ENCODE measurements at places on chromosomes 13 and 19. TPM values are rescaled to one million over a fixed set of nuclear protein-coding genes. Genes with fewer than 3 reads are reported as not detected.

DNA sequence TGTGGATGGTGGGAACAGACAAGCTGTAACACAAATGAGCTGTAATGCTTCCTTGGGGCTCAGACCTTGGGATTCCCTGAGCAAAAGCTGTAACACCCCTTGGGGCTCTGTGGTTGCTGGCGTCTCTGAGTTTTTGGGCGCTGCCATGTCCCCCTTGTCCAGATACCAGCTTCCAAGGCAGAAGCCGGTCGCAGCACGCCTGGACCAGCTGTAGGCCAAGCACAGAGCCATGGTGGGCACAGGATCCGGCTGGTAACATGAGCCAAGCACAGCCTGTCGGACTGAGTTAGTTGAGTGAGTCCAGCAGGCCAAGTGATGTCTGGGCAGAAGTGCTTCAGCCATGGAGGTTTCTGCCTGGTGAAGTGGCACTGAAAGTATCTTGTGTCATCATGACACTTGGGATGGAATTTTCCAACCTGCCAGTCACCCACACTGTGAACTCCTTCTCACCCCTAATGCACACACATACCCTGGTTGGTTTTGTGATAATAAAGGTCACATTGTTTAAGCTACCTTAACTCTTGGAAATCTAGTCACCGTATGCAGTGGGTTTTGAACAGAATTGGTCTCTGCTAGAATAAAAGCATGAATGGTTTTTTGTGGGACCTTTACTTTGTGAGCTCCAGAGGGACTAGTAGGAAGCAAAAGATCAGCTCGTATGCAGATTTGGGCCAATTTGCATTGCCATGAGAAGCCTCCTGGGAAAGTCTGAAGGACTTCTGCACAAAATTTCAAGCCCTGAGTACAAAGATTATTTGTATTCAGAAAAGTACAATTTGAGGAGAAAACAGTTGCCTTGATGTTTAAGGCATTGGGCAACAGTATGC, 7.0 kb upstream of the ZNF17 start:
- DNase-seq = no peak

DNA sequence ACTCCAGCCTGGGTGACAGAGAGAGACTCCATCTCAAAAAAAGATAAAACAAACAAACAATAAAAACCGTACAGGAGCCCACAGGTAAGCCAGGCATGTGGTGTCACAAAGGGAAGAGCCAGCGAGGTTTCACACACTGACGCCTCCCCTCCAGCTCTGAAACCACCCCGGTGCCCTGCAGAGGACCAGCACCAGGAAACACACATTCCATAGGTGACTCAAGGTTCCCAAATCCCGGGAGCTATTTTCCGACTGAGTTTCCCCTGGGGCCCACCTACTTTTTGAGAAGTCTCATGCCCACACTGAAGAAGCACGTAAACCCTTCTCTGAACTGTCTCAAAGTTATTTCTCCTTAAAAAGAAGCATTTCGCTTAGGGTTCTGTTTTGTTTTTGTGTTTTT, 40.3 kb downstream of the RHPN2 start:
- no peak for DNase-seq

DNA sequence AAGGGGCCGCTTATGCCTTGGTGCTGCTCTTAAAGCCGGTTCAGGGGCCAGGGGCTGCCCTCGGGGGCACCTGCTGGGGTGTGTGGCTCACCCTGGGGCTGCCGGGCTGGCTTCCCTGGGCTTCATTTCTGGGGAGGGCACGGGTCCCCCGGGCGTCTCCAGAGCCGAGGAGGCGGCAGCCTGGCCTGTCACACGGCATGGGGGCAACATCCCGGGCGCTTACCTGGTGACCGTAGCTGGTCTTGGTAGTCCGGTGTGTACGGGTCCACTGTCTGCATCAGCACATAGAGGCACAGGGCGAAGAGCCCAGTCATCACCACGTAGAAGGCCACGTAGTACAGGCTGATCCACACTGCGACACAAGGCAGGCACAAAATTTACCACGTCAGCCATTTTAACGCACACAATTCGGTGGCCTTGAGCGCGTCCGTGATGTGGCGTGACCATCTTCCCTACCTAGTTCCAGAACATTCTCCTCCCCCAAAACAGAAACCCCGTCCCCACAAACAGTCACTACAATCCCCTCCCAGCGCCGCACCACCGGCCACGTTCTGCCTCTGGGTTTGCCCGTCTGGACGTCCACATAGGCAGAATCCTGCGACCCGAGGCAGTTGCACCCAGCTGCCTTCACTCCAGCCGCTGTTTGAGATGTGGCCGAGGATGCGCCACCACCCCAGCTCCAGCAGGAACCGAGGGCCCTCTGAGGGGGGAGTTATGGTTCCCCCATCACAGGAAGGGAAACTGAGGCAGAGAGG, 3.2 kb downstream of the ATP4B start:
- no peak for DNase-seq

- no peak for DNase-seq
These were observed 1198.2 kb upstream of the PCDH20 start for GRCh38 chr13:62613819-62614218.

GRCh38 chr13:79990048-79990447, 350.9 kb downstream of the SPRY2 start:
- DNase-seq = no peak

DNA sequence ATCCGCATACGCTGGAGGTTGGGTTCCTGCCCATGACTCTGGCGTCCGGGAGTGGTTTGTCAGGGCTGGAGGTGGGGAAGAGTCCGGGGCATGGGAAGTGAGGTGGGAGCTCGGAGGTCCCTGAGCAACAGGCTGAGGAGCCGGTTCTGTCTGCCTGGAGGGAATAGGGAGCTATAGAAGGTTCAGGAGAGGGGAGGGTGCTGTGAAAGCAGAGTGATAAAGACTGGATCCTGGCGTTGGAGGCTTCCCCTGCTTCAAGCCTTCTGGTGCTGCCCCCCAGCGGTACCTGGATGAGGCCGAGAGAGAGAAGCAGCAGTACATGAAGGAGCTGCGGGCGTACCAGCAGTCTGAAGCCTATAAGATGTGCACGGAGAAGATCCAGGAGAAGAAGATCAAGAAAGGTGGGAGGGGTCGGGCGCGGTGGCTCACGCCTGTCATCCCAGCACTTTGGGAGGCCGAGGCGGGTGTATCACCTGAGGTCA, 2.6 kb downstream of the HMG20B start:
- DNase-seq = no peak

DNA sequence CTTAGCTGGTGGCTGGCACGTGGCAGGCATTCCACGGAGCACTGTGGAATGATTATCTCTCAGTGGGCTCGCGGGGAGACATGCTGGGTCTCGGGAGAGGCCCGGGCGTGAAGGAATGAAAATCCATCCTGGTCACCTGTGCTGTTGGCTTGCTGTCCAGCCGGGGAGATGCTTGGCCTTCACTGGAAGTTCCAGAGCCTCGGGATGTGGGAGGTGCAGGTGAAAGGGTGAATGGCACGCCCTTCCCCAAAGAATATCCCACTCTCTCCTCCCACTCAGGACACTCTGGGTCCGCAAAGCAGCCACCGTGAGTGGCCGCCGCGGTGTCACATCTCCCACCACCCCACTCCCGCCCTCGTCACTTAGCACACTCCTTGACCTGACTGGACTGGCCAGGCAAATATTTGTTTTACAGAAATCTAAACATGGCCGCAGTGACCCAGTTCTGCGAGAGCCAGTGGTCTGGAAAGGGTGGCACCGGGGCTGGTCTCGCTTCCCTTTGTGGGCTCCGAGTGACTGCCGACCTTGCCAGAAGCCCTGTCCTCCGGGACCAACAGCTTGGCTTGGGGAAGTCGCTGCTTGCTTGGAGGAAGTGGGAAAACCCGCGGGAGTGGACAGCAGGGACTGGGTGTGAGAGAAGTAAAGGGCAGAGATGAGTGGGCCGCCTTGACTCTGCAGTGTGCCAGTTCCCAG, 8.0 kb downstream of the DPP9 start:
- no peak for DNase-seq

GRCh38 chr13:26707122-26708006, 53.2 kb downstream of the GPR12 start:
- no peak for DNase-seq

- no peak for DNase-seq
These were observed 50.1 kb upstream of the MYCBP2 start for GRCh38 chr13:77377016-77377415.

Gene CHAF1A
- 45.4 TPM for total RNA-seq

Gene SYNGR4
- 0.20 TPM for total RNA-seq

Gene MBD3L3
- total RNA-seq = not detected

Gene SIAH3
- not detected for total RNA-seq

Gene SERTM1
- total RNA-seq = not detected

Gene ZNF506
- 19.8 TPM for total RNA-seq

Gene ZNF728
- not detected for total RNA-seq

Gene TMEM38A
- total RNA-seq = 9.9 TPM
